ENCODE measurements at places on chromosomes 13 and 19.

DNA sequence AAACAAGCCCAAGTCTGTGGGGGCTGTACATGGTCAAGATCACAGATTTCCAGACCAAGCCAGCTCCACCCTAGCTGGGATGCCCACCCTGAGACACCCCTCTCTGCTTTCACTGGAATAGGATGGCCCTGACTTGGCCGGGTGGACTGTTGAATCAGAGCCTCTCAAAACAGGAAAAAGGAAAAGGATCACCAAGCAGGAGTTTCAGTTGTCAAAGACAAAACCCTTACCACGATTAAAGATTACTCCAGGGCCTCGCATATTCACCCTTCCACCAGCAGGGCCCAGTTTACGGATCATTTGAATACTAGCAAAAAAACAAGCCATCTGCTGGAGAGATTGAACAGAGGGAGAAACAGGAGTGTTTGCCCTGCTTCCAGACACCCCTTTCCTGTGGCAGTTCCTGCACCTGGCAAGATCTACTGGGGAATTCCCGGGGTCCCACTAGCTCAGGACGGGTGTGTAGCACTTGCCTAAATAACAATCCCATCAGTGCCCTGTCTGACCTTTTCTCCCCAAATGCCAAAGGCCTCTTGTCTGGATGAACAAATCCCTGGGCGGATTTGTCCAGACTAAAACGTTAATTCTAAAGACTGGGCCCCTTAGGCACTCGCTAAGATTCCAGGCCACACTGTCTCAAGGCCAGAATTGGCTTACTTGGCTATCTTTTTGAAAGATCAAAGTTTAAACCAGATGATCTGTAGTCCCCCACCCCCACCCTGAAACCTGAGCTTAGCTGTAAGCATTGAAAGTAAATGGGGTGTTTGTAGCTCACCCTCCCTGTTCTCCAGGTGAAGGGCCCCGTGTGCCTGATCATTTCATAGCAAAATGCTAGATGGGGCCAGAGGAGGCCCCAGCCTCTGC, 38.4 kb downstream of the ACTN4 start:
- peak overlapping the region; percentile 33 for H3K4me3 ChIP-seq
- H3K27ac ChIP-seq, result peak overlapping the region; percentile 99
- no peaks in the 10 kb centered on the region for H3K27me3 ChIP-seq
- peaks cover 67% of the 10 kb centered on the region for H3K4me1 ChIP-seq

GRCh38 chr19:24054044-24054935, 32.7 kb upstream of the ZNF254 start:
- no peak overlapping the region for H3K27ac ChIP-seq
- H3K4me3 ChIP-seq, result no peak overlapping the region
- DNase-seq, result no peak
- no peaks in the 10 kb centered on the region for H3K27me3 ChIP-seq
- peaks cover 49% of the 10 kb centered on the region for H3K36me3 ChIP-seq

- H3K27ac ChIP-seq, result no peak overlapping the region
- DNase-seq, result no peak
- H3K4me1 ChIP-seq, result peaks cover 5% of the 10 kb centered on the region
- H3K36me3 ChIP-seq, result no peaks in the 10 kb centered on the region
- no peak overlapping the region for H3K4me3 ChIP-seq
Measured at GRCh38 chr19:42273407-42274064, 4.5 kb downstream of the CIC start.

GRCh38 chr19:51766461-51766860, 5.5 kb downstream of the FPR2 start:
- no peak overlapping the region for H3K4me3 ChIP-seq
- H3K4me1 ChIP-seq, result no peaks in the 10 kb centered on the region
- no peak overlapping the region for H3K27ac ChIP-seq
- H3K27me3 ChIP-seq, result no peaks in the 10 kb centered on the region

- peaks cover 24% of the 10 kb centered on the region for H3K4me1 ChIP-seq
- H3K36me3 ChIP-seq, result no peaks in the 10 kb centered on the region
- peaks cover 31% of the 10 kb centered on the region for H3K27me3 ChIP-seq
- no peak within 1 kb of the TSS for H3K27ac ChIP-seq
- peak within 1 kb of the TSS; percentile 92 for H3K4me3 ChIP-seq
- DNase-seq, result peak; percentile 89
Measured at GRCh38 chr13:98142380-98143156, at the start of gene FARP1. Gene FARP1 (plus strand): TSS chr13:98143094. CDS start chr13:98213243, 70,149 bp downstream.

Data from GM23338 (cell line).